T-helper 9 cell (primary cell): ENCODE measurements at places on chromosomes 13 and 19.

DNA sequence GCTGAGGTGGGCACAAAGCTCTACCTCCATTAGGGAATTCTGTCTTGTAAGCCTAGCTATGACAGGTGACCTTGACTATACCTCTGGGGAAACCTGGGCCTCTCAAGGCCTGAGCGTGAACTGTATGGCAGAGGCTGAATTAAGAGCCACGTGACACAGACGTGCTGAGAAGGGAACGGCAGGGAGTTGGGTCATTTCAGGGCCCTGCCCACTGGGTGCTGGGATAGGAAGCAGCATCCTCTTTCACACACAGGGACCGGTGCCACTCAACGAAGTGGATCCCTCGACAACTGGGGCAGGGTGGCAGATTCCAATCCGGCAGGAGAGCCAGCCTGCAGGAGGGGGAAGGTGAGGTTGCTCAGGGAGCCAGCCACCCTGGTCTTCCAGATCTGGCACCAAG, 9.2 kb downstream of the ASF1B start:
- no peak for DNase-seq

- DNase-seq: no peak
Measured at GRCh38 chr13:103039183-103039582, 27.0 kb downstream of the SLC10A2 start.

GRCh38 chr13:28041501-28041900, 53.0 kb upstream of the URAD start:
- no peak for DNase-seq

DNA sequence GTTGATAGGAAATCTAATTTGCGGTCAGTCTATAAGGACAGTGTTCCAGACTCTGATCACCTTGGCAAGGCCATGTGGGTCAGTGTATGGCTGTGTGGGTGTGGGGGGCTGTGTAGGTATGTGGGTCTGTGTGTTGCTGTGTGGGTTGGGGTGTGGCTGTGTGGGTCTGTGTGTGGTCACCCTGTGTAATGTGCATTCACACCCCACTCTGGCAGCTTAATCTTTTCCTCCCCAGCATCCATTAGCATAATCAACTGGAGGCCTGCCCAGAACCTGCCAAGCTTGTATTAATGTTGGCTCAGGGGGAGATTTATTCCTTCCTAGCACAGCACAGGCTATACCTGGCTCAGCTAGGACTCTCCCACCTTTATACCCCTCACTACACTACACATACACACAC, 203.2 kb downstream of the TUBA3C start:
- no peak for DNase-seq

GRCh38 chr13:64538711-64539110, 2691.4 kb downstream of the PCDH9 start:
- DNase-seq: no peak

GRCh38 chr19:16518061-16518460, 21.9 kb downstream of the C19orf44 start:
- DNase-seq: no peak

DNA sequence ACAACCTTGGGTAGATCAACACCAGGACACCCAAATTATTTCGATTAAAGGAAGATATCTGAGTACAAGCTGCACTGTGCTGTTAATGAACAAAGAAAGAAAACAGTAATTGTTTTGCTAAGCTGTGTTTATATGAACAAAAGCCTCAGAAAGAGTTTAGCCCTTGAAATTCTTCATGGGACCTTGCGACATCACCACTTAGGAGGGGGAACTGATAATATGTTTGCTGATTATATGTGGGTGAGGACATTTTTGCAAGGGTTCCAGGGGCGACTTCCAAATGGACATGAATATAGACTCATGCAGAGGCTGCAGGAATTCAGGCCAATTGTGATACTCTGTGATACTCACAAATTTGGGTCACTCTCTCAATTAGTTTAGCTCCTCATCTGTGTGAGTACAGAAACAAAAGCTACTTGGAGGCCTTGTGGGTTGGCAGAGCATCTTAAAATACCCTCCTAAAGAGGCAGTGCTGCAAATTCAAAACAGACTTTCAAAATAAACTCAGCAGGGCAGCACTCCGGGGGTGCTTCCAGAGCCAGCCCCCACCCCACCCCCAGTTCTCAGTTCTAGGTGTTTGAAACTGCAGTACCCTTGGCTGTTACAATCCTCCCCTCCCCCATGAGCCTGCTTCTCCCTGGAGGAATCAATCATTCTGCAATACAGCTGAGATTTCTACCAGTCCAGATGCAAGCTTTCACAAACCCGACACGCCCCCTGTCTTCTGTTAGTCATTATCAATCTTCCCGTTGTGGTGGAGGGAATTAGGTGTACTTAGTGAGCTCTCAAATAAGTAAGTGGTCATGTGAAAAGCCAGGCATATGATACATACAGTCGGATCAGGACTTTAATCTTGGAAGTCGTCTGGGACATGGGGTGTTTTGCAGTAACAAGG, 97.0 kb upstream of the MBNL2 start:
- DNase-seq: no peak

GRCh38 chr19:4376671-4376990, 23.7 kb downstream of the SH3GL1 start:
- DNase-seq: no peak

GRCh38 chr13:42614436-42615035, 40.6 kb downstream of the TNFSF11 start:
- DNase-seq: no peak

- no peak for DNase-seq
Measured at GRCh38 chr13:98022210-98022609, 68.7 kb downstream of the IPO5 start.
